CD8-positive, alpha-beta memory T cell (primary cell): ENCODE measurements at places on chromosomes 6 and 20.

DNA sequence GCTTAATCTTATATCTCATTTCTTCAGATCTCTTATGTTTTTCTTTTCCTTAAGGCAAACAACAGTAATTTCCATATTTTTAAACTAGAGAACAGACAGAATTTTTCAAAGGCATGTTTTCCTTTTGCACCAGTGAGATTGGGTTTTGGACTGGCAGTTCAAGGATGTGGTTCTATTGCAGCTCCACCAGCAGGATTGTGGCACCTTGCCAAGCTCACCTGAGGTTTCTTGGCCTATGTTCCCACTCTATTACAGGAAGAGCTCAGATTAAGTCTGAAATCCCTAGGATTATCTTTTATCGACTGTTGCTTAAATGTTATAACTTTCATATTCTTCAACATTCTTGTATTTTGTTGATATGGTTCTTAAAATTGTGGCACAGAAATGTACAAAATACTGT lies 218.9 kb downstream of the PLCB4 start:
- DNase-seq: no peak

- DNase-seq: no peak
These were observed 238.8 kb downstream of the TSHZ2 start for GRCh38 chr20:53210931-53211330.

- DNase-seq: no peak
These were observed 22.0 kb downstream of the STXBP5 start for GRCh38 chr6:147226163-147226724.

DNA sequence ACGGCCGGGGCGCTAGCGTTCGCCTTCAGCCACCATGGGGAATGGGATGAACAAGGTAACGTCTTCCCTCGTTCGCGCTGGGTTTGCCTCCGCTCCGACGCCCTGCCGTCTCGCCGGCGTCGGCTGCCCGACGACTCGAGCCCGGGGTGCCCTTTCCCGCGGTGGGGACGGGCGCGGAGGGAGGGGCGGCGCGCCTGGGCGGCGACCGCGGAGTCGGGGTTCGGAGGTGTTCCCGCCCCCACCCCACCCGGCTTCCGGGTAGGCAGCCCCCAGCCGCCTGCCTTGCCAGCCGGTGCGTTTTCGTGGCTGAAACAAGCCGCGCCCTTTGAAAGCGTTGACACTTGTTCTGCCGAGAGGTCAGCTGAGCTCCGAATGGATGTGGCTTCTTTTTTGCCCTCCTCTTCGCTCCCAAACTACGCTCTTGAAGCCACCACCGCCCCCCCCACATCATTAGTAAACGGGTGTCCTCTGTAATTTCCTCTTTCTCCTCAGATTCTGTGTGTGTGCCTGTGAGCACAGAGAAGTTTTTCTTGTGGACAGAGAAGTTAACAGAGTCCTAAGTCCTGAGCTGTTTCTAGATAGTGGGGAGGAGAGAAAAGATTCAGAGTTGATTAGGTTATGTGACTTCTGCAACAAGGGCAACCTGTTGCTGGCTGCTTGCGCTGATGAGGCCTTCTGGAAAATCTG lies 362 bp downstream of the DUSP22 start:
- DNase-seq: peak; percentile 86

DNA sequence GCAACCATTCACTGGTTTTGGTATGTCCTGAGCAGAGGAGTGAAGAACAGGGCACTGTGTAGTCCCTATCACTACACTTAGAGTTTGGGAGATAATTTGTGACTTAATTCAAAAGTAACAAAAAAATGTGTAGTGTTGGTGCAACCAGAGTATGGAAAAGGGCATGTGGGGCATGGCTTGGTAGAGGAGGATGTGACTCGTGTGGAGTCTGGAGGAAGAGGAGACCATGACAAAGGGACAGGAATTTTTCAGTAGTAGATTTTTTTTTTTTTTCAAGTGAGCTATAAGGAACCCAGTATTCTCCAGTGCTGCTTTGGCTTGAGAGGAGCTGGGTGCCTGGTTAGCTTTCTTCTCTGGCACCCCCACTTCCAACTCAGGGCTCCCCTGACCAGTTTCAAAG lies 5.1 kb downstream of the MTRES1 start:
- DNase-seq: no peak

GRCh38 chr6:36827261-36828079 lies 11.8 kb downstream of the CPNE5 start:
- no peak for DNase-seq

- DNase-seq: no peak
These were observed 39.5 kb downstream of the PPP1R16B start for GRCh38 chr20:38844963-38845362.

DNA sequence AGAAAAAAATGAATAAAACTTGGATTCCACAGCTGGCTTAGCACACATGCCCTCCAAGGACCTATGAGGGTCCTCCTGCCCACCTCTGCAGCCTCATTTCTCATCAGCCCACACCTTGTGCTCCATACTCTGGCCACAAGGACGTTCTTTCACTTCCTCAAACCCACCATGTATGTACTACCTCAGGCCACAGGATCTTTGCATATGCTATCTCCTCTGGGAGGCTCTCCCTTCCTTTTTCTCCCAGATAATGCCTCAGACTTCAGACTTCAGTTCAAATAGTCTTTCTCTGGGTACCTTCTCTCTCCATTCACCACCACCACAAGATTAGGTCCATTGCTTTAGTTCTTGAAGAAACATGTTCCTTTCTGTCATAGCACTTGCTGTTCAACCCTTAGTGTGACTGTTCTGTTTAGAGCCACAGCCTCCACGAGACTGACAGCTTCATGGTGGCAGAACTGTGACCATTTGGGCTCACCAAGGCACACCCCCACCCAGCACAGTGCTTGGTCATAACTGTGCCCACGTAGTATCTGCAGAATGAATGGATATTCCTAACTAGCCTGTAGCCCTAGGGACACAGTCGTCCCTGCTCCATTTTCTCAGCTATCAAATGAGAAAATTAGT lies 146.7 kb upstream of the LRFN2 start:
- no peak for DNase-seq

- DNase-seq: no peak
These were observed 303.9 kb upstream of the SGK1 start for GRCh38 chr6:134621858-134622257.

DNA sequence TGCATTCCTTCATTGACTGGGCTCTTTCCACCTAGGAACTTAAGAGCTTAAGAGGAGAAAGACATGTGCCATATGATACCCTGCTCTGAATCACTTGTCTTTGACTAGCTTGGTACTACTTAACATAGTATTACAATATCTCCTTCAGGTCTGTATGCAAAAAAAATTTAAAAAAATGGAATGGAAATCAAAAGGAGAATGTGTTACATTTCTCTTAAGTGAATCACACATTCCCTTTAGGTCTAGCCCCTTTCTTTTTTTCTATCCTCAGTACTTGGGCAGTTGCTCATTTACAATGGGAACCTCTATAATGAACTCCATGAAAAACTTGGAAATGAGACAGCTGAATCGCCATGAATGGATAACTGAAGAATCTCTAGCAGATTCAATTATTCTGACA lies 53.8 kb downstream of the SLC35F1 start:
- DNase-seq: no peak
